ENCODE measurements at places on chromosomes 7 and 10.

- DNase-seq, result no peak
Measured at GRCh38 chr7:19290968-19291367, 145.7 kb upstream of the FERD3L start.

GRCh38 chr10:78614267-78614666 lies 454.5 kb upstream of the ZMIZ1 start:
- DNase-seq, result peak; percentile 40

DNA sequence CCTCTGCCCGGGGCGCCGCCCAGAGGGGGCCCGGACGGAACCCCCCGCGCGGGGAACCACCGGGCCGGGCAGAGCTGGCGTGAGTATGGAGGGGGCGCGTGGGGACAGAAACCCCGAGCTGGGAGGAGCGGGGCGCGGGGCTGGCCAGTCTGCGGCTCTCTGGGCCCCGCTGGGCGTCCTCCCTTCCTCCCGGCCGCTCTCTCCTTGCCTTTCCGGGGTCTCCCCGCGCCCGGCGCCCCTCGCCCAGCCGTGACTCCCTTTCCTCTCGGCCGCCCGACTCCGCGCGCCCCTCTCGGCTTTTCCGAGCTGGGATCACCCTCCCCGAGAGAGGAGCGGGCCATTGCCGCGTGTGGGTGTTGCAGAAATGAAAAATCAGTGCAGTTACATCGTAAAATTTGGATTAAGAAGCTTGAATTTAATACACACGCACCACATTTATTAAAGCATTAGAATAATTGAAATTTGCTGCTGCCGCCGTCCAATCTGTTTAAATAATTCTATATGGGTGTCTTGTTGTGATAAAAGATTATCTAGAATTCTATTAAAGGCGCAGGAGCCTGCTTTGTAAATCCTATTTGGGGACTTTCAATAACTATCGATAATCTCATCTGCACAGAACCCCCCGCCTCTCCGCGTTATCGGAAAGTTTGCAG lies 9.1 kb downstream of the UNCX start:
- no peak for DNase-seq

- no peak for DNase-seq
Measured at GRCh38 chr7:101185258-101185839, 5.3 kb upstream of the NAT16 start.

DNA sequence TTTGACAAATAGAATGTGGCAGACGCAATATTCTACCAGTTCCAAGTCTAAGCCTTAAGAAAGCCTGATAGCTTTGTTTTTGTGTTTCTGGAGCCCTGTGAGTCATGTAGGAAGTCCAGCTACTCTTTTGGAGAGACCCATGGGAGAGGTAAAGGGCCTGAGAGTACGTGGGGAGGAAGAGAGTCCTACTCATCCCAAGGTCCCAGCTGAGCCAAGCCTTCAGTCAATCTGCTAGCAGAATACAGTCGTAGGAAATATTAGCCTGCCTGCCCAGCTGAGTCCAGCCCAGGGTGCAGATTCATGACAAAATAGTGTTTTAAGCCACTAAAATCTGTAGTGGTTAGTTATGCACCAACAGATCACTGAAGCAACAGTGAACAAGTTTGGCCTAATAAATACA lies 9.0 kb upstream of the GNA12 start:
- DNase-seq, result no peak

DNA sequence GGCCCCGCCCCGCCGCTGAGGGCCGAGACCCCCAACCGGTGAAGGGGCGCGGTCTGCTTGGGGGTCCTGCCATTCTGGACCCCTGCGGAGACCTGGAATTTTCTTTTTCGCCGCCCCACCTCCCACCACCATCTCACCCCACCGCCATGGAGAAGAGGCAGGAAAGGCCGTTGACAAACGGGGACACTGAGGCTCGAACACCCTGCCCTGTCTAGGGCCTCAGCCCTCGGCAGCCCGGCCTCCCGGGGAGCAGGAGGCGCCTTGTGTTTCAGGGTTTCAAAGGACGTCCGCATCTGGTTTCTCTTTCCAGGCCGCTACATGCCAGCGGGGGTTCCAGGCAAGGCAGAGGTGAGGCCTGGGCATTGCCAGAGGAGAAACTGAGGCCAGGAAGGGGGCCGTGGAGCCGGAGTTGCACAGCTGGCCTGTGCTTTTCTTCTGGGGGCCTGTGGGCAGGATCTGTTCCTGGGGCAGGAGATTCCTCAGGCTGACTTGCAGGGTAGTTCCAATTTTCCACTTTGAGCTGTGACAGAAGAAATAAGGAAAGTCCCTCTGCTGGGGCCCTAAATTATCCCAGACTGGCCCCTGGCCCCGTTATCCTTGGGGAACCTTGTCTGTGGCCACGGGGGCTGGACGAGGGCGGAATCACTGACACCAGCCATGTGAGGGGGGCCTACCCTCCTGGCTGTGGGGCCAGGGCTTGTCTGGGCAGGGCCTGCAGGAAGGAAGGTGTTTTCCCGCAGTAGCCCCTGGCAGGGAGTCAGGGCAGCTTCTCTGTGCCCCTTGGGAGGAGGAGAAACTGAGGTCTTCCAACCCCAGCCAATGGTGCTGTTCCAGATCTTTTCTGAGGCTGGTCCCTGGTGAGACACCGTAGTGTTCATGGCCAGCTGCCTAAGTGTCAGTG lies 900 bp upstream of the MICALL2 start:
- peak; percentile 82 for DNase-seq

DNA sequence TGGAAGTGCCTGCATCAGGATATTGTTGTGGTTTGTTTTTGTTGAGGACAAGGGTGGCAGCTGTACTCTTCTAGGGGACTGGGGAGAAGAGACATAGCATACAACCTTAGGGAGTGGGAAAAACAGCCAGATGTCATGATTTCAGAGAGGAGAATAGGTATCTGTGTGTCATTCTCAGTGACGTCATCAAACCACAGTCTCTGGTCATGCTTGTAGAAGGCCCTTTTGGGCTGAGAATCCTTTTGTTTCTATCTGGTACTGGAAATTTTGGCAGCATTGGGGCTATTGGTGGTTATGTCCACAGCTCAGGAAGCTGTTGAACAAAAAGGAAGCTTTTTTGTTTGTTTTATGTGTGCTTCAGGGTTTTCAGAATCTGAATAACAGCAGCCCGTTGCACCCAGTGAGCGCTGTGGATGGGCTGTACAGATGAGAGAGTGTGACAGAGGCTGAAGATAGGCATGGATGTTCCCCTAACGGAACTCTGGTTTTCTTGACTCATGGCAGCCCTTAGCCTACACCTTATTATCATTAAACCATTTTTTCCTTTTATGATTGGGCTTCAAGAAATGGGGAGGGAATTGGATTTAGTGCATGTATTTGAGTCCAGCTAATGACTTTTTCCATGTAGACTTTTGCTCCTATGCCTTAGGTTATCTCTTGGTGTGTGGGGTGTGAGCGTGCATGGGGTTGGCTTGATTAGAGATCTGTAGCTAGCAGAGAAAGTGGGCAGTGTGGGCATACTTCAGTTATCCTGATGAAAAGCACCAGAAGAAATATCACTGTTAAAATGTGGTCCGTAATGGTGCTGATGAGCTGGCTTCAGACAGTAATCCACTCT lies 65.7 kb downstream of the SND1 start:
- DNase-seq, result no peak

All from coronary artery (tissue), 2 donors.